ENCODE measurements at places on chromosomes 7 and 10.
A peak's percentile ranks its signal among the peaks of the same experiment; 100 is the strongest.

GRCh38 chr7:139023076-139023475 lies 12.8 kb downstream of the ZC3HAV1L start:
- DNase-seq = no peak

- no peak for DNase-seq
These were observed 139.3 kb downstream of the CXCL12 start for GRCh38 chr10:44245601-44245938.

GRCh38 chr10:88095223-88095721 lies 231.8 kb downstream of the PTEN start:
- no peak for DNase-seq

DNA sequence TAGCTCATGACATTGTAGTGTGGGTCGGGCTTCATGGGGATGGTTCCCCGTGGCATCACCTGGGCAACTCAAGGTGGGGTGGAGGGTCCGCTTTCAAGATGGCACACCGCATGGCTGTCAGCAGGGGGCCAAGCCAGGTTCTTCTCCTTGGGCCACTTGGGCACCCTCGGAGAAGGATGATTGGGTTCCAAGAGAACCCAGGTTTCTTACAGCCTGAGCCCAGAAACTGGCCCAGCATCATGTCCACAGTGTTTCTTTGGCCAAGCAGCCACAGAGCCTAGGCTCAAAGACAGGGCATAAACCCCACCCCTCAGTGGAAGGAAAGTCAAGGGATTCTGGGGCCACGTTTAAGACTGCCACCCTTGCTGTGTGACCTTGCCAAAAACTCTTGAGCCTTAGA lies 110.6 kb downstream of the PTPN20 start:
- no peak for DNase-seq

DNA sequence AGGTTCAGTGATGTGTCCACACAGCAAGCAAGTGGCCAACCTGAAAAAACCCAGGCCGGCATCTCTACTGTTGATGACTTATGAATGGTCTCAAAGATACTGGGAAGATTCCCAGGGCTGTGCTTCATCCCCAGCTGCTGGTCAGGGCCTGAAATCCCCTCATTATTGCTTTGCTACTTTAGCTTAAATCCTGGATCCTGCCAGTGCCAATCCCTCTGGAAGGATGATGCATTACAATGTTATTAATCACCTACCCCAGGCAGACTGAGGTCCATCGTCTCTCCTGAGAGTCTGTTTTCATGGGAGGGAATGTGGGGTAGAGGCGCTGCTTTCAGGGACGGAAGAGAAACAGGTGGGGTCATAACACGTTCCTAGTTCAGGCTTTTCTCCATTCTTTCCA lies 371.6 kb downstream of the RPS24 start:
- DNase-seq = no peak

- no peak for DNase-seq
These were observed 1.7 kb downstream of the RAMP3 start for GRCh38 chr7:45159296-45159695.

DNA sequence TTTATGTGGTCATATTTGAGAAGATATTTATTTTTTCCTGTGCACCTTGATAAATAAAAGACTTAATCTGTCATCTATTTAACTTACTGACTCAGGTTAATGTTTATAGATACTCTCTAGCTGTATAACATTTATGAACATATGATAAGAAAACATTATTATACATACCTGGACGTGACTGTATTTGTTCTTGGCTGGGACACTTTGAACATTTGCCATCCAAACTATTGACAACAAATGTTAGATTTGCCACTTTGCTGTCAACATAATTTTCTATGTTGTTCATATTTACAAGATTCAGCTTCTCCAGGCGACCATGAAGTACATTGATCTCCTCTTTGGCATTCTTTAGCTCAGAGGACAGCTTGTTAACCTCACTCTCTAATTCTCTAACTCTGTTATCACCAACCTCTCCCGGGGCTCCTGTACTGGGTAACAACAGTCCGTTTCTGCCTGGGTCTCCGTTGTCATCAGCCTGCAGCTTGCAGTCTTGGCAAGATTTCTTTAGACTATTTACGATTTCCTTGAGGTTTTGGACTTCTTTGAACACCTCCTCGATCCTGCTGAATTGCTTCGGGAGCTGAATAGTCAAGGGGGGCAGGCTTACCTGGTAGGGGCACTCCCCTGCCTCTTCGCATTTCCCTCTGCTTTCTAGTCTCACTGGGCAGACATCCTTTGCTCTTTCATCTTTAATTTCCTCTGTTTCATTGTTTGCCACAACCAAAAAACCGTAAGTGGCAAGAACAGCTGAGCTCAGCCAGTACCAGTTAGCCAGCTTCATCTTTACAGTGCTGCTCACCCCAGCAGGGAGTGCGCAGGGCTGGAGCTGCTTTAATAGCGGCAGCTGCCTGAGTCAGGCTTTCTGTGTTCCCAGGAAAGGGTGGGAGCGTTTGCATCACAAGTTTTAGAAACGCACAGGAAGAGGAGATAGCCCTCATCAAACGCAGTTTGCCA lies at the start of gene FGL2:
TSS of gene FGL2 (minus strand) at position 807 of the 954 bp plus-strand sequence. CDS start at position 781, 26 bp downstream.
- DNase-seq = no peak

DNA sequence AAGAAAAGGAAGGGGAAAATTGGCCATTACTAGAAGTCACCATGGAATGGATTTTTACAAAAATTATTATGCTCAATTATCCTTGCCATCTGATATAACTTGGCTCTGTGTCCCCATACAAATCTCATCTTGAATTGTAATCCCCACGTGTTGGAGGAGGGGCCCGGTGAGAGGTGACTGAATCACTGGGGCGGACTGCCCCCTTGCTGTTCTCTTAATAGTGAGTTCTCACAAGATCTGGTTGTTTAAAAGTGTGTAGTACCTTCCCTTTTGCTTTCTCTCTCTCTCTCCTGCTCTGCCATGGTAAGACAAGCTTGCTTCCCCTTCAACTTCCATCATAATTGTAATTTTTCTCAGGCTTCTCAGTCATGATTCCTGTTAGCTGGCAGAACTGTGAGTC lies 1023.6 kb downstream of the XPNPEP1 start:
- DNase-seq = no peak

- DNase-seq = no peak
These were observed 162.7 kb downstream of the ETV1 start for GRCh38 chr7:13826752-13827151.

- no peak for DNase-seq
These were observed 18.9 kb downstream of the APBB1IP start for GRCh38 chr10:26457088-26457487.

- DNase-seq = no peak
These were observed 15.5 kb upstream of the DLX6 start for GRCh38 chr7:96989859-96990317.

GRCh38 chr10:74071157-74071556 lies 73.2 kb downstream of the VCL start:
- DNase-seq = no peak

- DNase-seq = no peak
These were observed 123.9 kb downstream of the CACNA2D1 start for GRCh38 chr7:82319674-82320118.

GRCh38 chr10:97791824-97792721 lies 20.3 kb upstream of the SFRP5 start:
- peak; percentile 38 for DNase-seq

DNA sequence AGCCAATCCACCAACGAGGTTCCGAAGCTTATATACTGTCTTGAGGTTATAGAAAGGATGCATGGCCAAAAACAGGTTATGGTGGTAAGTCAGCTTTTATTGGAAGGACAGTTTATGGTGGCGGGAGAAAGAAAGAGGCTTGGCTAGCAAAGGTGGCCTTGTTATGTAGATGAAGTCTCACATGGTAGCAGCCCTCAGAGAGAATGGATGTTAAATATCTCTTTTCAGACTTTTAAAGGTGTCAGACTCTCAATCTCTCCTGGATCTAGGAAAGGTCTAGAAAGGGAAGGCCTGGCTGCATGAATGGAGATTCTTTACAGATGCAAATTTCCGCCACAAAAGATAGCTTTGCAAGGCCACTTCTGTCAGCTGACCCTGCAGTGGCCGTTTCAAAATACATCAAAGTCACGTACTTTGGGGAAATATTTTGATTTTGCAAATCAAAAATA lies 333.8 kb downstream of the GALNT17 start:
- DNase-seq = no peak

DNA sequence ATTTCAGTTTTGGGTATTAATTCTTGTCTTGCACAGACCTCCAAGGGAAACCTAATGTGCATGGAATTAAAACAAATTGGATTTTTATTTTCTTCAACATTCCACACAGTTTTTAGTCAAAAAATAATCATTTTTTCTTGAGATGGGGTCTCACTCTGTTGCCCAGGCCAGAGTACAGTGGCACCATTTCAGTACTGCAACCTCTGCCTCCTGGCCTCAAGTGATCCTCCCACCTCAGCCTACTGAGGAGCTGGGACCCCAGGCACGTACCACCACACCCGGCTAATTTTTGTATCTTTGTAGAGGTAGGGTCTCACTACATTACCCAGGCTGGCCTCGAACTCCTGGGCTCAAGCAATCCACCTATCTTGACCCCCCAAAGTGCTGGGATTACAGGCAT lies 4.9 kb downstream of the BAIAP2L1 start:
- DNase-seq = no peak

GRCh38 chr7:107891636-107892366 lies 818 bp downstream of the DLD start:
- DNase-seq = no peak

DNA sequence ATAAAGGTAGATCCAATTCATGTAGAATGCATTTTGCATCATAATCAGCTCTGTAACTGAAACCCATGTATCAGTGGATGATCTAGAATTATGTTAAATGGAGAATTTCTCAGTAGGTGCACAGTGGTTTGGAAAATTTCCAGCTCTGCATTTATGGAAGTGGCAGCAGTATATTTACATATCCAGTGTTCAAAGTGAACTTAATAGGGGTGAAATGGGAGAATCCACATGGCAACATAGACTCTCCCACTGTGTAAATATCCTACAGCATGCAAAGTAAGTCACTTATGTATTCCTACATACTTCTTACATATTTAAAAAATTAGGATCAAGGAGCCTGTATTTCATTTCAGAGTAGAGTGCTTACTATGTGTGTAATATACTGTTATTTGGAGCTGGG lies 35.3 kb downstream of the CDC14C start:
- DNase-seq = no peak

- DNase-seq = no peak
These were observed 101.4 kb upstream of the DLX6 start for GRCh38 chr7:96903906-96904305.

- DNase-seq = no peak
These were observed 615.1 kb downstream of the SUGCT start for GRCh38 chr7:40749877-40750276.

- no peak for DNase-seq
These were observed 6.9 kb downstream of the SNX10 start for GRCh38 chr7:26298472-26299058.

- DNase-seq = no peak
These were observed 615.1 kb downstream of the SDK1 start for GRCh38 chr7:3916146-3916545.

DNA sequence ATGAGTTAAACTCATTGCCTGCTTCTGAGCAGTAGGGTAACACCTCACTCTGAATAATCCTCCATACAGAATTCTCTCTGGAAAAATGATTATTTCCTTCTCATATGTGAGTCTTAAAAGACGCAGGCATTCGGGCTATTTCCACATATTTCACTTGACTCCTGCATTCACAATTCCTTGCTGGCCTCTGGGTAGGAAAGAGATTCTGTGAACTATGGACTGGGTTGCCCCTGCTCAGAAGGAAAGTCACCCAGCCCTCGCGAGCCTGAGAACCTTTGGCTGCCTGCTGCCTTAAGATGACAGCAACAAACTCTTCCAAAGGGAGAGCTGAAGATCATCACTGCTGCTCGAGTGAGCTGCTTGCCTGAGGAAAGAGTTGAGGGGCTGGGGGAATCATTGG lies 216.8 kb downstream of the BAMBI start:
- no peak for DNase-seq

DNA sequence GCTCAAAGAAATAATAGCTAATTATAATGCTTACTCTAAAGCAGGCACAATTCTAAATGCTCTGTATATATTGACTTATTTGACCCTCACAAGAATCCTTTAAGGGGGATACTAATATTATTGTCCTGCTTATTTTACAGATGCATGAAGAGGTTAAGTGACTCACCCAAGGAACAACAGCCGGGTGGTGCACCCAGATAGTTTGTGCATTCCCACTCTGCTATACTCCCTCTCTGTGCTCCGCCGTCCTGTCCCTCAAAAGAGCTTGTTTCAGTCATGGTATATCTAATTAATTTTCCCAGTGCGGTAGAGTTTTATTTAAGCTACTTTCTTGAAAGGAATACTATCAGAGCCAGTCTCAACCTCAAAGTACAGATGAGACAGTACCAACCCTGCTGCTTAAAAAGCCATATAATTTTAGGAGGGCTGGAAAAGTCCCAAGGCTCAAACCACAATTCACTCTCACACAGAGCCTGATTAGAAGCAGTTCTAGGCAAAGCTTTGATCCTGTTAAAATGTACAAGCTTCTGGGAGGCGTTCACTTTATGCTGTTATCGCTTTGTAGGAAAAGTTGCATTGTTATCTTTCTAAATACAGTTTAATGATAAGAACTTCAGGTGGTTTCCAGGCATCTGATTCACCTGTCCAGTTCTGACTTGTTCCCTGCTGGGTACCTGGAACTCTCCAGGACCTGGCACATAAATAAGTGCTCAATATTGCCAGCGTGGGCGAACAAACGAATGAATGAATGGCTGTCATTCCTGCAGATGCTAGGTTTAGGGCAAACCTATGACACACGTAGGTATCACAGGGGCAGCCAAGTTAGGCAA lies 261.5 kb upstream of the KLF14 start:
- DNase-seq = no peak

GRCh38 chr10:22615101-22615500 lies 99.3 kb downstream of the PIP4K2A start:
- DNase-seq = no peak

DNA sequence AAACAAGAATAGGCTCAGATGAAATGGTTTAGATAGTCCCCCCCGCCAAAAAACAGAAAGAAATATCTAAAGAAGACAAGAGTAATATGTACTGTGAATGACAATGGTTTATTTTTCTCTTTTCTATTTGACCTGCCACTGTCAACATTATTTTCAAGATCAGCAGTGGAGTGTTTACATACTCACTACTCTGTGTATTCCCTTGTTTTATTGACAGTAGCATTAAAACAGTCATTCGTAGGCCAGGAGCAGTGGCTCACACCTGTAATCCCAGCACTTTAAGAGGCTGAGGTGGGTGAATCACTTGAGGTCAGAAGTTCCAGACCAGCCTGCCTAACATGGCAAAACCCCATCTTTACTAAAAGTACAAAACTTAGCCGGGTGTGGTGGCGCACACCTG lies 245.3 kb upstream of the SLC26A5 start:
- DNase-seq = no peak

- DNase-seq = no peak
These were observed 940.1 kb upstream of the SORCS1 start for GRCh38 chr10:108104551-108105156.

- DNase-seq = no peak
These were observed 23.1 kb downstream of the TRPV5 start for GRCh38 chr7:142910481-142910880.

GRCh38 chr7:150400788-150401423 lies 21.8 kb downstream of the ZNF775 start:
- DNase-seq = no peak

GRCh38 chr10:76887223-76888010 lies 750.2 kb downstream of the KCNMA1 start:
- DNase-seq = no peak
